ENCODE measurements at places on chromosomes 11 and 22. TPM values are rescaled to one million over a fixed set of nuclear protein-coding genes. Genes with fewer than 3 reads are reported as not detected.

Gene BAIAP2L2
- not detected for polyA plus RNA-seq

Gene PHOX2A
- polyA plus RNA-seq = not detected

Gene RRAS2
- polyA plus RNA-seq = 8.3 TPM

Gene MGAT3
- not detected for polyA plus RNA-seq

Gene INPPL1
- polyA plus RNA-seq = 6.3 TPM

Gene MYO7A
- polyA plus RNA-seq = not detected

Gene DTX4
- 0.35 TPM for polyA plus RNA-seq

Gene DNAJB7
- polyA plus RNA-seq = 0.10 TPM

Gene AMOTL1
- not detected for polyA plus RNA-seq

Gene AMPD3
- 12.9 TPM for polyA plus RNA-seq

Gene POU2AF3
- not detected for polyA plus RNA-seq

Data from naive thymus-derived CD4-positive, alpha-beta T cell (primary cell).